Suppressor macrophage treated with lipopolysaccharide for 1 hour (primary cell): ENCODE measurements at places on chromosomes 11 and 22.
A peak's percentile ranks its signal among the peaks of the same experiment; 100 is the strongest.

DNA sequence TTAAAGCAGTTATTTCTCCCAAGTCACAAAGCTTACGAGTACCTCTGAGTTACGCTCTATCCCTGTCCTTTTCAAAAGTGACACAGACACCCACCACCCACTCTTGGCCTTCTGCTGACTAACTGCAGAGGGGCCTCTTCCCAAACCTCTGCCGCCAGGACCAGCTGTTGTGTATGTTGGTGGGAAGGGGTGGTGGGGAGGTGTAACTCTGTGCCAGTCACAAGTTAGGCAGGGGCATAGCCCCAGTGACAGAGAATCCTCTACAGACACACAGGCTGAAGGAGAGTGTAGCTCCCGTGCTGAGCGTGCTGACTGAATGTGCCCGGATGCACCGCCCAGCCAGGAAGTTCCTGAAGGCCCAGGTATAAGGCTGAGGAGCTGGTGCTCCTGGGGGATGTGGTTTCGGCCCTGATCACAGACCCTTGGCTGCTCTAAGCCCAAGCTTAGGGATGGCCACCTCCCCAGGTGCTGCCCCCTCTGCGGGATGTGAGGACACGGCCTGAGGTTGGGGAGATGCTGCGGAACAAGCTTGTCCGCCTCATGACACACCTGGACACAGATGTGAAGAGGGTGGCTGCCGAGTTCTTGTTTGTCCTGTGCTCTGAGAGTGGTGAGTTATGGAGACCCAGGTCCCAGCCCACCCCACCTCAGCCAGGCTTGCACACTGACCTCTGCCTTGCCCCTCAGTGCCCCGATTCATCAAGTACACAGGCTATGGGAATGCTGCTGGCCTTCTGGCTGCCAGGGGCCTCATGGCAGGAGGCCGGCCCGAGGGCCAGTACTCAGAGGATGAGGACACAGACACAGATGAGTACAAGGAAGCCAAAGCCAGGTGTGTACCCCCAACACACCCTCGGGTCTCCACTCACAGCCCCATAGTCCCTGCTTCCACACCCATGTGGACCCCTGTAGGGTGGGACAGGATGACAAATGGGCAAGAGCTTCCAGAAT is 4.9 kb downstream of the RIC8A start:
- no peak for DNase-seq

GRCh38 chr22:49906071-49906798 is 12.0 kb downstream of the ALG12 start:
- no peak for DNase-seq

DNA sequence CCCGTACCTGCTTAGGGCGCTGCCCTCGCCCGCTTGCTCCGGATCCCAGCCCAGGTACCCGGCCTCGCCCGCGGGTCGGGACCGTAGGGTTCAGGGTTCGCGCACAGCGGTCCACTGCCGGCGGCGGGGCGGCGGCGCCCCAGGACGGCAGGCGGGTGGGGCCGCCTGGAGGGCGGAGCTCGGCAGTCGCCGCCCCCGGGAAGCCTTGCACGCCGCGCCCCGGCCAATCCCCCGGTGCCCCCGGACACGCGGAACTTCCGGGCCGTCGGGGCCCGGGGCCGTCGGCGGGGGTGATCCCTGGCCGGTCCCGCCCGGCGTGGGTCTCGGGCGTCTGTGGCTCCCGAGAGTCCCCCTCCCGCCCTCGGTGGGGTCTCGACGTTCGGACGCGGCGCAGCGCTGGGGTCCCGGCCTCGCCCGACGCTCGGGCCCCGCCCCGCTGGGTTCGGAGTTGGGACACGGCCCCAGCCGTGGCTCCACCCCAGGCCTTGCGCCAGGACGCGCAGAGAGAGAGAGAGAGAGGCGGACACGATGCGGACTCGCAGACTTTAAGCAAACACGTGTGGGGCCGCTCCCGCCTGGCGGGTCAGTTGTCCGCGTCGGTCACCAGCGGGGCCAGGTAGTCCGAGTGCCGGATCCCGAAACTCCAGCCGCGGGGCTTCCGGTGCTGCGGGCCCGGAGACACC is at the start of gene TYMP:
Gene TYMP, minus strand, starts transcription at position 116 of the 683 bp plus-strand sequence. CDS start 303 bp downstream, outside the sequence.
- DNase-seq = peak; percentile 97

- DNase-seq = no peak
Measured at GRCh38 chr11:26399336-26399735, 67.4 kb downstream of the ANO3 start.
